ENCODE measurements at places on chromosomes 4 and X. TPM values are rescaled to one million over a fixed set of nuclear protein-coding genes. Genes with fewer than 3 reads are reported as not detected.

Gene VCX3B
- total RNA-seq, result not detected

Gene SPOCK3
- total RNA-seq, result not detected

Gene SPANXA2
- total RNA-seq, result not detected

Gene BEX2
- total RNA-seq, result 2.9 TPM

Gene PAGE2B
- not detected for total RNA-seq

Gene MAGEB10
- not detected for total RNA-seq

Gene NLGN3
- 0.34 TPM for total RNA-seq

Gene CETN2
- total RNA-seq, result 25.1 TPM

Gene ARMCX5
- total RNA-seq, result 34.0 TPM

Gene CHRDL1
- 1.1 TPM for total RNA-seq

Gene DKC1
- total RNA-seq, result 76.2 TPM

Gene WDR13
- total RNA-seq, result 52.6 TPM

Gene ITM2A
- 140 TPM for total RNA-seq

Gene TRIM61
- total RNA-seq, result 6.3 TPM

Gene EFHC2
- total RNA-seq, result 2.1 TPM

Gene KIAA1210
- total RNA-seq, result not detected

Gene GAGE12J
- total RNA-seq, result not detected

Gene SLC2A9
- total RNA-seq, result 1.00 TPM

Gene PCDH19
- not detected for total RNA-seq

Gene TLR2
- total RNA-seq, result 1.4 TPM

Gene RAB9B
- 0.67 TPM for total RNA-seq

Gene GAGE12F
- not detected for total RNA-seq

Gene SCFD2
- 56.6 TPM for total RNA-seq

Gene PWWP3B
- total RNA-seq, result not detected

Gene REELD1
- not detected for total RNA-seq

Gene MRFAP1
- 103 TPM for total RNA-seq

Gene GABRB1
- not detected for total RNA-seq

Gene FGF2
- total RNA-seq, result 3.3 TPM

Gene USP17L28
- not detected for total RNA-seq

Gene SLC9A7
- total RNA-seq, result 0.34 TPM

Gene SPANXN1
- not detected for total RNA-seq

Gene ARL9
- 2.4 TPM for total RNA-seq

Gene ZNF630
- total RNA-seq, result under 0.01 TPM

Gene ERCC6L
- 2.8 TPM for total RNA-seq

Gene ETDA
- total RNA-seq, result not detected

Gene FGD1
- total RNA-seq, result 16.0 TPM

Gene MAGEH1
- 30.2 TPM for total RNA-seq

Gene MGAT4D
- total RNA-seq, result not detected

Gene YTHDC1
- total RNA-seq, result 48.7 TPM

Gene TMEM255A
- total RNA-seq, result 7.6 TPM

Gene TEX13D
- not detected for total RNA-seq

Gene MAGEA9B
- total RNA-seq, result not detected

Gene SPATA4
- total RNA-seq, result not detected

Gene LRIT3
- 0.36 TPM for total RNA-seq

Gene TEX13B
- total RNA-seq, result not detected

Gene NDST3
- not detected for total RNA-seq

Gene PTTG2
- 0.33 TPM for total RNA-seq
